Dermis blood vessel endothelial cell (primary cell): ENCODE measurements at places on chromosomes 2 and 18.

DNA sequence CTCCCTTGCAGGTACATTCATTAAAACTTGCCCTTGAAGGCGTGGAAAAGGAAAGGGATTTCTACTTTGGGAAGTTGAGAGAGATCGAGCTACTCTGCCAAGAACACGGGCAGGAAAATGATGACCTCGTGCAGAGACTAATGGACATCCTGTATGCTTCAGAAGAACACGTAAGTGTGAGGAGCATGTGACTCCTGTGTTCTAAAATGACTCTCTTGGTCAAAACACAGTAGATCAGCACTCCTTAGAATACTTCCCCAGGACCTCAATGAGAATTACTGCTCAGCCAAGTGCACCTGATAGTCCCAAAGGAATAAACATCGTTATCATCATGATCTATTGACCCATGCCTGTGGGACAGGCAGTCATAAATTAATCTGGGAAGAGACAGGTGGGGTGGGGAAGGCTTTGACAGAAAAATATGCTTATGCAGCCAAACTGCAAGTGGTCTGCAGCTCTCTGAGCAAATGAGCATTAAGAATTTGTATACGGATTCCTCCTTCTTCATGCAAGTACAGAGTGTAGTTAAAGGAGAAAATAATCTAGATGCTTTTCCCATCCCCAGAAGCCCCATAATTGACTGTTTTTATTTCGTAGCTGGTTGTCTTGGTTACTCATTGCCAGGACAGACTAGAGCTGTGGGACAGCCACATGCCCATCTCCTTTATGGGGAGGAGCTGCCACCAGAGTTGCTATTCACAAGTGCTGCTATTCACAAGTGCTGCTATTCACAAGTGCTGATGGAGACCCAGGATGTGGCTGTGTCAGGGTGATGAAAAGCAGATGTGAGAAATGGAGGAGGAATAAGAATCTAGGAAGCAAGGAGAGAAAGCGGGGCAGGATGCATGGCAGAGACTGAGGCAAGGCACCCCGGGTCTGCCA, 91.0 kb downstream of the MAPRE2 start:
- peak; percentile 84 for DNase-seq

DNA sequence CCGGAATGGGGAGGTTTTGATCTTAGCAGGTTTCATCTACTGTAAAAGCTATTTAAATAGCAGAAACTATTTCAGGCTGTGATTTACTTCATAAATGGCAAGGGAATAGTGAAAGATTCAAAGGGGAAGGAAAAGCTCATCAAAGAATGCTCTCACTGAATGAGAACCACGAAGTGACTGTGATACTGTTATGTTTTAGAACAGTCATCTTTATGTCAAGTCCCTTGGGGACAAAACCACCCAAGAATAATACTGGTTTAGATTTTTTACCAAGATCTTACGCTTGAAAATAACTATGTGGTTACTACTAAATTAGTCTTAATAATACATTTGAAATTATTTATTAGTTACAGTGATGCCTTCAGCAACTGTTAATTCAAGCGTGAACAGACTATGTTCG, 28.1 kb downstream of the FARSB start:
- DNase-seq, result no peak

- no peak for DNase-seq
These were observed 45.0 kb downstream of the CROCC2 start for GRCh38 chr2:240951045-240951594.

DNA sequence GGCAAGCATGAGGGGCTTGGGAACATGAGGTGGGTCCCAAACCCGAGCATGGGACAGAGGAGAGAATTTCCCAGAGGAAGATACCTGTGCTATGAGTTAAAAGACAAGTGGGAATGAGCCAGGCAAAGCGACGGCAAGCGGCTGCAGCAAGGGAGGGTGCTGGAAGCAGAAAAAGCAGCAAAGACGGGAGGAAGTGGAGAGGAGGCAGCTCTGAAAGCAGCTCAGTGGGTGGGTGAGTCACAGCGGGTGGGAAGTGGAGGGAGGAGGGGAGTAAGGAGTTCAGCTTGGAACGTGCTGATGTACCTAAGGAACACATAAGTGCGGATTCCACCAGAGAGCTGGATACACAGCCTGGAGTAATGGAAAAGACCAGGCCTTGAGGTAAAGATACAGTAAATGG, 41.4 kb downstream of the THUMPD2 start:
- peak; percentile 55 for DNase-seq

- no peak for DNase-seq
These were observed 140.6 kb downstream of the THNSL2 start for GRCh38 chr2:88310787-88311186.

DNA sequence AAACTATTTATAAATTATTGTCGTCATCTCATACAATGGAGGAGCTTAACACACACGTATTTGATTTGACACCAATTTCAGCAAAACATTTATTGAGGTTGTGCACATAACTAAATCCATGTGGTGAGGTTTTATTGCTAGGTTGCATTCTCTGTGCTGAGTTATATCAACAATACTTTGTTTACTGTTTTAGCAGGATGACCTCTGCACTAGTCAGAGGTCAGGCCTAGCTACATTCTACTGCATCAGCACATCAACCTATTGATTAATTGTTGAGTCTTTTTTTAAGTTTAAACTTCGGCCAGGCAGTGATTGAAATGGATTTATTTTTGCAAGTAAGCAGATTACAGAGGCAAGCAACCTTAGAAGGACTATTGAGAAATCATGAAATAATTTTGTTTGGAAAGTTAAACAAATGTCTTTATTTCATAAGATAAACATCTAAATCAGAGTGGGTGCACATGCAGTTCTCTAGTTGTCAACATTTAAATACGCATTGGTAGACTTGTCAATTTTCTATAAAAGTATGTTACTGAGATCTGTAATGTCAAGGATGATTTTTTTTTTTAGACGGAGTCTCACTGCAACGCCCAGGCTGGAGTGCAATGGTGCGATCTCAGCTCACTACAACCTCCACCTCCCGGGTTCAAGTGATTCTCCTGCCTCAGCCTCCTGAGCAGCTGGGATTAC, 75.2 kb upstream of the CD28 start:
- DNase-seq, result no peak

DNA sequence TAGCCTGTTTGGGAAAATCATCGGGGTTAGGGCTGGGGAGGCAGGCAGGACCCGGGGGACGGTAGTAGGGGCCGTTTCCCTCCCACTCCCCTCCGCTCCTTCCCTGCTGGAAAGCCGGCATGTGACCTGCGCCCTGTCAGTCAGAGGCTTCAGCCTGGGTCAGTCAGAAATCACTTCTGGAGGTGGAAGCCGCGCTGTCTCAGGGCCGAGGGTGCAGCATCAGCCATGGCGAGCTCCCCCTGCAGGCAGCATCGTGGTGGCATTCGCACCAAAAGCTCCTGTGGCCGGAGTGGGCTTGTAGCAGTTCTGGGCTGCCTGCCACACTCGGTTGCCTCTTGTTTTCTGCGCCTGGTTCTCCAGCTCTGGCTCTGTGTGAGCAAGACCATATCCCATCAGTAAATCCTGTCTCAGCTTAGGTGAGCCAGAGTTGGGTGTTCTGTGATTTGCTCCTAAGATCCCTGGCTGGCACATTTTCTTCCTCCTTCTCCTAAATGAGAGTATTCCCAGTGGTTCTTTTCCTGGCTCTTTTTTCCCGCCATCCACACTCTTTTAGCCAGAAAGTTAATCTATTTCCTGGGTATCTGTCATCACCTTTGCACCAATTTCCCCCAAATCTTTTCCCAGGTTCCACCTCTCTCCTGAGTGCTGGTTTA, 123.9 kb upstream of the CD302 start:
- peak; percentile 85 for DNase-seq

- DNase-seq, result peak; percentile 22
These were observed 46.0 kb upstream of the PAX8 start for GRCh38 chr2:113324684-113325160.

DNA sequence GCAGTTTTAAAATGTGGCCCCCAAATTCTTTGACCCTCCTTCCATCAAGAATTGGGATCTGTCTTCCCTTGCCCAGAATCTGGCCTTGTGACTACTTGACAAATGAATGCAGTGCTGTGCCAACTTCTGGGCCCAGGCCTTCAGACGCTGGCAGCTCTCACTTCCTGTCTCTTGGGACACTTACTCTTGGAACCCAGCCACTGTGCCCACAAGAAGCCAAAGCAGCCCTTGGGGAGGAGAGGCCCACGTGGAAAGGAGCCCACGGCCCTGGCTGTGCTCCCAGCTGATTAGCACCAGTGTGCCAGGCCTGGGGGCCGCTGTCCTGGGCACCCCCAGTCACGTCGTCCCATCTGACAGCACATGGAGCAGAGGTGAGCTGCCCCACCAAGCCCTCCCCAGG, 56.6 kb downstream of the RPL37A start:
- peak; percentile 39 for DNase-seq

DNA sequence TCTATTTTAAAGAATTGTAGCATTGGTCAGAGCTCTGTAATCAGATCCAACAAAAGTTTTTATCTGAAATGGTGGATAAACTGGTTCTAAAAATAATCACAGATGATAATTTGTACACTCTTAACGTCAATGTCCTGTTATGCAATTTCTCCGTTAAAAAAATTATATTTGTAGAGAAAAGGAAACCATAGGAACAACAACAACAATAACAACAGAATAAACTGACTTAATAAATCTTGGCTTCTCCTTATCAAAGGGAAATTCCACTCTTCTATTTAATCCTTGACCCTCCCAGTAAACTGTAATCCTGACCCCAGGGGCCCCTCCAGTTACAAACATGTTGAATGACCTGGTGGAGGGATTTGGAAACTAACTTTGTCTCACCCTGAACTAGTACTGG, 78.6 kb upstream of the ZFP36L2 start:
- no peak for DNase-seq

GRCh38 chr2:234974501-234975385, 22.9 kb downstream of the SH3BP4 start:
- no peak for DNase-seq

DNA sequence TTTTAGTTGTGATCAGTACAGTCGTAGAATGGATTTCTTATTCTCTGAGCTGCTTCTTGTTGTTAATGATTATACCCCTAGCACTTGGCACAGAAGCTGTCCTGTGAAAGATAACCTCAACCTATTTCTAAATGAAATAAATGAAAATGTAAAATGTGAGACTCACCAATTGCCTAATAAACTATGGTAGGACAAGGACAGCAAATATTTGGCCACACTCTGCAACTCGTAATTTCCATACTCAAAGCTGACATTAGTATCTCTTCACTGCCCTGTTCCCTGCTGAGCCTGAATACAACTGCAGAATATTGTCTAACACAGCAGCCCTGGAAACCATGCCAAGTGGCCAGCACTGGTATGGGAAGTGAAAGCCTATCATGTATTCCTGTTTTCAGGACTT, 34.5 kb downstream of the TMEM182 start:
- DNase-seq, result no peak

- no peak for DNase-seq
These were observed 5.8 kb upstream of the MTA3 start for GRCh38 chr2:42562474-42563144.

GRCh38 chr2:19036091-19036490, 322.3 kb downstream of the OSR1 start:
- DNase-seq, result no peak

GRCh38 chr2:17148407-17149145, 369.7 kb downstream of the RAD51AP2 start:
- DNase-seq, result no peak

DNA sequence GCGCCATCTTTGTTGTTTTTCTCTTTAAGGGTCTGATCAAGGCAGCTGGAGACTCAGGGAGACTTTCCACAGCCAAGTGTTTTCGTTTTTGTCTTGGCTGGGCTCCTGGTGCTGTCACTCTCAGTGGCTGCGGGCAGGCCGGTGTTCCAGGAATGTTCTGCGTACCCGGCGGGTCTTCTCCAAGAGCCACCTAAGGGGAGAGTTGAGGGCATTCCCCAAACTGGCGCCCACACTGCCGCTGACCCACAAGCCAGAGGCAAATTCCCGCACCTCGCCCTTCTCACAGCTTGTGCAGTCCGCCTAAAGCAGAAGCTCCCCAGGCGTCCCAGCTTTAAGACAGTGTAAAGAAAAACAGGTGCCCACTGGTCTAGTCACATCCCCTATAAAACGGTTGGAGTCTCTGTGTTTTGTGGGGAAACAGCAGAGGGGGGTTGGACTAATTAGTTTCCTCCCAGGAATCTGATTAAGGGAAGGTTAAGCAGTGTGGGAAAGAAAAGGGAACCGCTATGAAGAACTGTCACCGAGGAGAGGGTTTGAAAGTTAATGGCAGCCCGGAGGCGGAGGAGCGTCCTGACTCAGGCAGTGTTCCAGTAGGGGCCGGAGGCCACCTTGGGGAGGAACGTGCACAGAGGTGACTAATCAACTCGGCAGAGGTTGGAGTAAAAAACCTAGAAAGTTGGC, 224.5 kb downstream of the SLC4A3 start:
- DNase-seq, result no peak

GRCh38 chr2:192288295-192288694, 93.6 kb upstream of the TMEFF2 start:
- peak; percentile 21 for DNase-seq

GRCh38 chr18:7273301-7273921, 42.5 kb downstream of the LRRC30 start:
- DNase-seq, result peak; percentile 87

- no peak for DNase-seq
These were observed 71.4 kb upstream of the LDLRAD4 start for GRCh38 chr18:13147130-13147529.

DNA sequence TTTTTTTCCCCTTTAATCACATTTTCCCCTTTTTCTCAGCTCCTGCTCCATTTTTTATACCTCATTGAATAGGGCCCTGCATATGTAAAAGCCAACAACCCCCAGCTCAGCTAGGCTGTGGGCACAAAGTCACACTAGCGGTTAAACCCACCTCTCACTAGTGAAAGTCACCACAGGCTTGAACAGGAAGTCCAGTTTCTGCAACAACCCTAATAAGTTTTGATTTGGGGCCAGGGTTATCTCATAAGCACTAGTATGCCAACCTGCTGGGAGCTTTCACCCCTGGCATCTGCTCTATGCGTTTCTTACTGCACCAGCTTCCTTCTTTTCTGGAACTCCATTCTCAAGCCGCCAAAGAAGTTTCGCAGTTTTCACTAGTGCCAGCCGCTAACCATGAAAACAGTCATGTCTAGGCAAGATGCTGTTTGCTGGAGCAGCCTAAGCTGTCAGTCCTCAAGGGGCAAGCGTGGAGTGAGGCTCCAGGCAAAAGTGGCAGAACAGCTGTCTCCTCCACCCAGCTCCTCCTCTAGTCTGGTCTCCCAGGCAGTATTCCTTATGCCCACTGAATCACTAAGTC, 197.0 kb upstream of the MEIS1 start:
- no peak for DNase-seq

DNA sequence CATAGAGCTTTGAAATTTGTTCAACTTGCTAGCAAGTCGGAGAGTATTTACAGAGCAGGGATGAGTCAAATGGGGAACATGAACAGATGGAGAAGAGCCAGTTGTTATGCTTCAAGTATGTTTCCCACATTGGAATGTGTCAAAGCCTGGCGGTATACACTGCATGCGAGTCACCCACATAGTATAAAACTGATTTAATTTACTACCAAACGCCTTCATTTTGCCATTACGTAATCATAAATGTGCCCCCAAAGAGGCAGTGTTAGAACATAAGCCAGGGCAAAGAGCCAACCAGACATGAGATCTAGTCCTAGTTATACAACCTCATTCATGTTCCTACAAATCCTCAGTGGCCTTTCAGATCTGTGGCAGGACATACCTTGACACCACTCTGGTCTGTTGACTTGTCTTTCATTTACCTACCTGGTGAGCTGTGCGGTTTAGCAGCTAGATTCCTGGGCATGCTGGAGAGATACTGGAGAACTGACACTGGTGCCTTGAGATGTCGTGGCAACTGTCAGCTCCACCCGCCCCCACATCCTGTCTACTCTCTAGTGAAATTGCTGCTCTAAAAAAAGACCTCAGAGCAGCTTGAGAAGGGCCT, 21.7 kb upstream of the NRP2 start:
- DNase-seq, result no peak
